ENCODE measurements at places on chromosomes 5 and 9. TPM values are rescaled to one million over a fixed set of nuclear protein-coding genes. Genes with fewer than 3 reads are reported as not detected.

The CDH6 gene
- 0.48 TPM for total RNA-seq

The PTPN3 gene
- not detected for total RNA-seq

The TDRD7 gene
- total RNA-seq: 7.6 TPM

The FRMPD1 gene
- not detected for total RNA-seq

The PROB1 gene
- 2.5 TPM for total RNA-seq

The ZNF454 gene
- not detected for total RNA-seq

The ANKRD34B gene
- not detected for total RNA-seq

The CATSPER3 gene
- total RNA-seq: 0.24 TPM

The CCDC183 gene
- 0.42 TPM for total RNA-seq

The ZNF346 gene
- 13.6 TPM for total RNA-seq

The TXNDC8 gene
- not detected for total RNA-seq

The APBB3 gene
- 11.0 TPM for total RNA-seq

The THOC3 gene
- total RNA-seq: 43.5 TPM

The TMEM252 gene
- not detected for total RNA-seq

The TERT gene
- total RNA-seq: 2,468 TPM

- peak; percentile 4 for DNase-seq
Observed at GRCh38 chr5:66769839-66770617, 173.8 kb downstream of the MAST4 start.

DNA sequence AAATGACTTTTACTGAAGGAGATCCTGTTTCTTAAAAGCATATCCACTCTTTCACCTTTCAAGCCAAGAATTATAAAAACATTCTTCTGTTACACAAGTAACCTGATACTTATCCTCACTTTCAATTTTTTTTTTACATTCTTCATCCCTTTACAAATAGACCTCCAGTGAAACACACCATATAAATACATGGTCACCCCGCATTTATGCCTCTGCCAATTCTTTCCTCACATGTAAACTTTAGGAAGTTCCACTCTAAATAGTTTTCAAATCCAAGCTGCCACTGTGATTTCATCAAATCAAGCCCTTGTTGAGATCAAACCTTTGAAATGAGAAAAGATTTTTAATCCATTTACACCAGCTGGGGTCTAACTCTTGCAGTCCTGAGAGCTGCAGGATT is 40.0 kb downstream of the GAS1 start:
- no peak for DNase-seq

- DNase-seq: peak; percentile 67
Observed at GRCh38 chr9:76658510-76659231, 105.6 kb upstream of the PCA3 start.

DNA sequence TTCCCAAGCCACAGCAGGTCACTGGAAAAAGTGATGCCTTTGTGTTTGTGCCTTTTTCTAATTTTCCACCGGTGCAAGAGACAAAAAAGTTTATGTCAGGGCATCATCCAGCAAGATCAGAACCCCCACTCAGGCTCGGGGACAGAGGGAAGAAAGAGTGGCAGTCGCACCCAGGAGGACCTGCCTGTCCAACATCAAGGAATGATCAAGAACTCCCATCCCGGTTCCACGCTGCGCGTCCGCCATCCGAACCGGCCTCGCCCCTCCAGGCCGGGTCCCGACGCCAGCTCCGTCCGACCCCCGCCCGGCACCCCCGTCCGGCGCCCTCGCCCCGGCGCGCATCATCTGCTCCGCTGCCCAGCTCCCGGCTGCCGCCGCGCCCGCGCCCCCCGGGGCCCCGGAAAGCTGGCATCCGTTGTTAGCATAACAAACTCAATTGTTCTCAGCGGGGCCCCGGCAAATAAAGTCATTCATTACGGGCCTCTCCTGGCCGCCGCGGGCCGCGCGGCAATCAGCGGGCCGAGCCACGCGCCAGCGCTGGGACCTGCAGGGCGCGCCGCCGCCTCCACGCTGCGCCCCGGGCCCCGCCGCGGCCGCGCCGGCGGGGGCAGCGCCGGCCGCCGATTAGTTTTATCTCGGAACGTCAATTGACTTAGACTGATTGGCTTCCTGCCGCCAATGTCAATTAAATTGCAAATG is 48.1 kb downstream of the PAX5 start:
- no peak for DNase-seq

GRCh38 chr9:93635186-93636107 is 59.1 kb downstream of the PHF2 start:
- DNase-seq: no peak

DNA sequence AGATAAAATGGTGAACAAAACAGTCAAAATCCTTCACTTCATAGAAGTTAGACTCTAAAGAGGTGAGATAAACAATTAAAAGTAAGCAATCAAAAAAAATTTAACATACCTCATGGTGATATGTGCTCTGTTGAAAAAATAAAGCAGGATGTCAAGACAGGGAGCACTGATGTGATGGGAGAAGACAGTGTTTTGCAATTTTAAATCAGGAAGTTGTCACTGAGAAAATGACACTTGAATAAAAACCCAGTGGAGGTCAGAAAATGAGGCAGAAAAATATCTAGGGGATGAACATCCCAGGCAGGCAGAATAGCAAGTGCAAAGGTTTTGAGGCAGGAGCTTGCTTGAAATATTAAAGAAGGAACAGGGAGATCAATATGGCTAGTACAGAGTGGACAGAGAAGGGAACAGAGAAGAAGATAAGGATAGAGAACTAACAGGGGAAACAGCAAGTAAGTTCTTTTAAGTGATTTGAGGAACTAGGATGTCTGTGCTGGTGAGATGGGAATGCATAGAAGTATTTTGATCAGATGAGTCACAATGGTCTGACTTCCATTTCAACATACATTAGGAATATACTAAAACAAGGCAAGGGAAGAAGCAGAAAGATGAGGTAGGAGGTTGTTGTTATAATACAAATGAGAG is 130.4 kb downstream of the CHSY3 start:
- DNase-seq: no peak

- no peak for DNase-seq
Observed at GRCh38 chr5:3995954-3996619, 400.5 kb downstream of the IRX1 start.

- DNase-seq: no peak
Observed at GRCh38 chr5:167576897-167577296, 714.5 kb upstream of the WWC1 start.

DNA sequence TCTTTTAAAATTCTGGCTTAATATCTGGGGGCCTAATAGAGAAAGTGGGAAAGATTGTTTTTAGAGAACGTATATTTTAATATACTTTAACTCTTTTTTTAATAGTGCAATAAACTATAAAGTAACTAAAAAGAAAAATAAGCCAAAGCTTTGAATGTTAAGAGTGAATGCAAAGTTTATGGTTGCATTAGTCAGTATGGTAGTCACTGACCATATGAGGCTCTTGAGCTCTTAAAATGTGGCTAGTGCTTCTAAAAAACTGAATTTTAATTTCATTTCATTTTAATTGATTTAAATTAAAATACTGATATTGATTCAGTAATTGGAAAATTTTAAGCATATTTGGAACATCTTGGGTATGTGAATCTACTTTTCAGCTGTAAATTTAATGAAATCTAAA is 310.7 kb downstream of the PJA2 start:
- DNase-seq: no peak

GRCh38 chr5:41794471-41794870 is 75.8 kb downstream of the OXCT1 start:
- DNase-seq: peak; percentile 84

DNA sequence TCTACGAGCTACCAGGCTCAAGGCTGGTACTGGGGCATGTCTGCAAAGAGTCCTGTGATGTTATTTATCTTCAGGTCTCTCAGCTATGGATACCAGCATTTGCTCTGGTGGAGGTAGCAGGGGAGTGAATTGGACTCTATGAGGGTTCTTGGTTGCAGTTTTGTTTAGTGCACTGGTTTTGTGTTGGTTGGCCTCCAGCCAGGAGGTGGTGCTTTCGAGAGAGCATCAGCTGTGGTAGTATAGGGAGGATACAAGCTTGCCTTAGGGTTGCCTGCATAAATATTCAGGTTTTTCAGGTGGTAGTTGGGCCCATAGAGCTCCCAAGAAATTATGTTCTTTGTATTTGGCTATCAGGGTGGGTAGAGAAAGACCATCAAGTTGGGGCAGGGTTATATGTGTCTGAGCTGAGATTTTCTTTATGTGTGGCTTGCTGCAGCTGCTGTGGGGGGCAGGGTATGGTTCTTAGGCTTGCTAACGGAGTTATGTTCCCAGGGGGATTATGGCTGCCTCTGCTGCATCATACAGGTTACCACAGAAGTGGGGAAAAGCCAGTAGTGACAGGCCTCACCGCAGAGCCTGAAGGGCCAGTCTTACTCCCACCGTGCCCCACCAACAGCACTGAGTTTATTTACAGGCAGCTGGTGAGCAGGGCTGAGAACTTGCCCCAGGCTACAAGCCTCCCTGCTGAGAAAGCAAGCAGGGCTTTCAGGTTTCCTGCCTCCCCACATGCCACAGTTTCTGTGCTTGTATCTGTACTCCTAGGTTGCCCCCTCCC is 9.7 kb upstream of the RIOK2 start:
- DNase-seq: no peak

DNA sequence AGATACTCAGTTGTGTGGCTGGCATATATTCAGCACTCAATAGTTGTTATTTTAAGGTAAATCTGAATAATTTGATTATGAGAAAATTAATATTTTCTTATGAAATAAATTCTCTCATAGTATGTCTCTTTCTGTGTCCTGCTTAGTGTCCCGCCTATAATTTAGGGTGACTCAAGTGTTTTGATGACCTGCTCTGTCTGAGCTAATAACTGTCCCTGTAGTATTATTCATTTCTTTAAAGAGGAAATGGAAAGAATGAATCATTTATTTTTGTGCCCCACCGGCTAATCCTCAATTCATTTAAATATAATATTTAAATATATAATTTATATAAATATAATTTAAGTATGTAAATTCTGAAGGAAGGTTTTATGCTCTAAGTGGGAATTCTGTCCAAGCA is 4.1 kb downstream of the SLC1A1 start:
- DNase-seq: no peak

GRCh38 chr5:95449460-95449859 is 58.3 kb downstream of the FAM81B start:
- DNase-seq: no peak

DNA sequence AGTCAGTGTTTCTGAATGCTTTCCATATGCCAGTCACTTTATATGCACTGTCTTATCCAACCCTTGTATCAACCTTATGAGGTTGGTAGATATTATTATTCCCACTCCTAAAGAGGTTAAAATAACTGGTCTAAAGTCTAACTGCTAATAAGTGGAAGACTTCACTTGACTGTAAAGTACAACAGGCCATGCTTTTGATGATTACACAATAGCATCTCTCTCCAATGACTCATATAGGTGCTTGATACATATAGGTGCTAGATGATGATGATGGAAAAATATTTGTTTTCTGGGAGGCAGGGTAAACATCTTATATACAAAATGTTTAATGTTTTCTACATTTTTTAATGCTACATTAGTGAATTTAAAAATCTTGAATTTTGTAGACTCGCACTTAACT is 75.9 kb upstream of the NR3C1 start:
- peak; percentile 33 for DNase-seq

DNA sequence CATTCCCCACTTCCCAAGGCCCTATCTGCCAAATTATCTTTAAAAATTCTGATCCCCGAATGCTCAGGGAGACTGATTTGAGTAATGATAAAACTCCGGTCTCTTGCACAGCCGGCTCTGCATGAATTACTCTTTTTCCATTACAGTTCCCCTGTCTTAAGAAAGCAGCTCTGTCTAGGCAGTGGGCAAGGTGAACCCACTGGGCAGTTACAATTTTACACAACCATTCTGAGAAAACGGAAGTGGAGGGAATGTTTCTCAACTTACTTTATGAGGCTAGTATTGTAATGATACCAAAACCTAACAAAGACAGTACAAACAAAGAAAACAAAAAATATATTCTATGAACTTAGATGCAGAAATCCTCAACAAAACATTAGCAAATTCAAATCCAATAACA is 100.0 kb downstream of the MCTP1 start:
- no peak for DNase-seq

DNA sequence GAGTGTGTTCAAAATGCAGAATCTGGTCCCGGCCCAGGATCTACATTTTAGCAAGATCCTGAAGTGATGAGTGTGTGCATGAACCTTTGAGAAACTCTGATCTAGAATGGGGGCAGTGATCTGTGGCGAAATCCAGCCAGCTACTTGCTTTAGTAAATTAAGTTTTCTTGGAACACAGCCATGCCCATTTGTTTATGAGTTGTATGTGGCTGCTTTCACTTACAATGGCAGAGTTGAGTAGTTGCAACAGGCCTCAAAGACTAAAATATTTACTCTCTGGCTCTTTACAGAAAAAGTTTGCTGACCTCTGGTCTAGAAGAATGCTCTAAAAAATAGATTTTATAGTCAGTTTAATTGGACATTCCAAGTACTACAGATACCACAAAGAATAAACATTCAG is 588.3 kb downstream of the BNC2 start:
- DNase-seq: peak; percentile 63

- DNase-seq: no peak
Observed at GRCh38 chr5:61534481-61535267, 202.6 kb downstream of the ZSWIM6 start.

- DNase-seq: no peak
Observed at GRCh38 chr5:102294886-102295395, 1.1 kb downstream of the SLCO4C1 start.
